ENCODE measurements at places on chromosomes 1 and 21.
A peak's percentile ranks its signal among the peaks of the same experiment; 100 is the strongest.

DNA sequence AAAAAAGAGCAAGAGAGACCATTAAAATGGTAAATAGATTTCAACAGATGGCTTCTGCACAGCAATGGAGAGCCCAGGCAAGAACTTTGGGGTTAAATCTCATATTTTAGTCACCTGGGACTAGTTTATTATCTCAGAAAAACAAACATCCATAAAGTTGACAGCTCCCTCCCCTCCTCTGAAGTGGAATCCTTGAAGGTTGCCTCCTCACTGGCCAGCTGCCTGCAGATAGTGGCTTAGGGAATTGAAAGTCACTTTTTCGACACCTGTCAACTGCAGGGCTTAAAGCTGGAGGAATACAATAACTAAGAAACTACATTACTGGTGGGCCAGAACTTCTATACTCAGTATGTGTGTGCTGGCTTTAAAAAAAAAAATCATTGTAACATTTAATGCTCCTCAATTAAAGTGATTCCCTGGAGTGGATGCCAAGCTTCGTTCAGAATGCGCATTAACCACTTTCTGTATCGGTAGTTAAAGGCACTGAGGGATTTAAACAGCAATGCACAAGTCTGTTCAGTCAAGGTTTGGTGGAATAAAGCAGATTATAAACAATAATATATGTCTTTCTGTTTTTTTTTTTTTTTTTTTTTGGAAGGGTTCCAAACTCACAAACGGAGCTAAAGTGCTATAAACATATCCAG, 52.5 kb downstream of the LHX4 start:
- no peak for DNase-seq

DNA sequence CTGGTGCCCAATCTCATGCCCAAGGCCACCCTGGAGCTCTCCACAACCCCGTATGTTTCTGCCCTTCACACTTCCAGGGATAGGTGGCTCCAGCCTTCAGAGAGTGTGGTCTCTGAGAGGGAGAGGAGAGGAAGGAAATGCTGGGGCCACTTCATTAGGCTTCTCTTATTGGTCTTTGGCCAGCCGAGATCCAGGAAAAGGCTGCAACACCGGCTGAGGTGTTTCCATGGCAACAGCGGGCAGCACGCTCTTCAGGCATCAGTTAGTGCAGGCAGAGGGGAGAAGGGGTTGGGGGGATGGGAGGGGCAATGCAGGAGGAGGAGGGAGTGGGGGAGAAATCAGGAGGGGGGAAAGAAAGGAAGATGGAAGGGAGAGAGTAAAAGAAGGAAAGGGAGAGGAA, 275.1 kb upstream of the GJB5 start:
- no peak for DNase-seq

DNA sequence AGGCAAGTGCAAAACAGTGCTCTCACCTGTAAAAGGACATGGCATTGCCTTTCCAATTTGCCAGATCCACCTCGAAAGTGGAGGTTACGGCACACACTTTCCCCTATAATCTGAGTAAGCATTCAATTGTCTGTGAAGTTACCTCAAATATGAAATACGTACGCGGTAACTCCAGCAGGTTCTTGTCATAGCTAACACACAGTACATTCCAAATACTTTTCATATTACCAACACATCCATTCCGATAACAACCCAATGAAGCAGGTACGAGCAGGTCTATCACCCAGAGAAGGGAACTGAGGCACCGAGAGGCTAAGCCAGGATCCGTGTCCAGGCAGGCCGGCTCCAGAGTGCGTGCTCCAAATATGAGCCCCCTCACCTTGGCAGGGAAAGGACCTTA, 46.8 kb upstream of the LPAR3 start:
- DNase-seq, result no peak

GRCh38 chr21:37475186-37475868, 108.8 kb downstream of the DYRK1A start:
- DNase-seq, result no peak

DNA sequence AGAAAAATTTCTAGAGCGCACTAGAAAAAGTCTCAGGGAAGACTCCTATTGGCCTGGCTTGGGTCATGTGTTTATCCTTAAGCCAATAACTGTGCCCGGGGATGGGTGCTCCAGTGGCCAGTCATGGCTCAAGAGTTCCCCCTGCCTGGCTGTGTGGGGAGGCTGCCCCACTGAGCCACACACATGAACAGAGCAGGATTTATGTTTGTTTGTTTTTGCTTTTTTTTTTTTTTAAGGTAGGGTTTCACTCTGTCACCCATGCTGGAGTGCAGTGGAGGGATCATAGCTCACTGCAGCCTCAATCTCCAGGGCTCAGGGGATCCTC, 21.8 kb downstream of the EDN2 start:
- DNase-seq, result no peak

GRCh38 chr1:48876330-48876785, 99.7 kb upstream of the BEND5 start:
- no peak for DNase-seq

GRCh38 chr1:159828176-159828575, 1.5 kb downstream of the SLAMF8 start:
- no peak for DNase-seq

DNA sequence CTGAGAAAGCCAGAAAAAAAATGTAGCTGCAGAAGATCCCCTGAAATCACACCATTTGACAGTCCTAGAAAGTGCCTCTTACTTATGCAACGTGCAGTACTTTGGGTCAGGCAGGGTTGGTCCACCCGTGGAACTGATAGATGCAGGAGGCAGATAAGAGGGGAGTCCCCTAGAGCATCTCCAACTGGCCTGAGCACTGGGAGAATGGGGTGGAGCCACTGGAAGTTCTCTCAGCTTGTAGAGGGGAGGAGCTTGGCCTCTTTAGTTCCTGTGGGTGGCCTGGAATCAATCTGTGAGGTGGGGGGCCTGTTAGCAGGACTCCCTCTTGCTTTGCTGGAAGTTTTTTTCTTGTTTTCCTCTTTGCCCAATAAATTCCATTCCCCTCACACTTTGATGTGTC, 335.7 kb upstream of the NCAM2 start:
- no peak for DNase-seq

DNA sequence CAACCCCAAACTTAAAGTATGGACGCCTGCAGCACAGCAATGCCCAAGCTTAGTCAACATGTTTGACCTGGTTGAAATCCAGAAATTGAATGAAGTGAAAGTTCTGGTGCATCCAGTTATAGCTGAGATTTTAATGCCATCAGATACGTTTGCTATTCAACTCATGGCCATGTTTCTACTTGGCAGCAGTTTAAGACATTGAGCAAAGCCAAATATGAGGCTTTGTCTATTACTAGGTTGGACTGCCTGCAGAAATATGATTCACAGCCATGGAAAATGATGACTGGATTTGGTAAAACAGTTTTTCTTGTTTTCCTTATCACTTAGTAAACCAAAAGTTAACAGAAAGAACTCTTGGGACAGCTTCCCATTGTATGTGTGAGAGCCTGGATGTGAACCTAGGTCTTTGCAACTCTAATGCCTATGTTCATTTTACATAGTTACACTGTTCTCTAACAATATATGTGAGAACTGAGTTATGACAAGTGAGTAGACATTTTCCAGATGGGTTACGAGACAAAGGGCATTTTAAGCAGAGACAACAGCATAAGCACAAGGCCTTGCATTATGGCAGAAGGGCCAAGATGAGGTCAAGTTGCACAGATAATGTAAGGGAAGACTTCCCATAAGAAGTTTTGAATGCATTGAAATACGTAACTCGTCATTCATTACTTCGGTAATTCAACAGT, 32.4 kb upstream of the MYSM1 start:
- DNase-seq, result no peak

- DNase-seq, result no peak
These were observed 85.2 kb downstream of the DENND1B start for GRCh38 chr1:197690074-197690473.

DNA sequence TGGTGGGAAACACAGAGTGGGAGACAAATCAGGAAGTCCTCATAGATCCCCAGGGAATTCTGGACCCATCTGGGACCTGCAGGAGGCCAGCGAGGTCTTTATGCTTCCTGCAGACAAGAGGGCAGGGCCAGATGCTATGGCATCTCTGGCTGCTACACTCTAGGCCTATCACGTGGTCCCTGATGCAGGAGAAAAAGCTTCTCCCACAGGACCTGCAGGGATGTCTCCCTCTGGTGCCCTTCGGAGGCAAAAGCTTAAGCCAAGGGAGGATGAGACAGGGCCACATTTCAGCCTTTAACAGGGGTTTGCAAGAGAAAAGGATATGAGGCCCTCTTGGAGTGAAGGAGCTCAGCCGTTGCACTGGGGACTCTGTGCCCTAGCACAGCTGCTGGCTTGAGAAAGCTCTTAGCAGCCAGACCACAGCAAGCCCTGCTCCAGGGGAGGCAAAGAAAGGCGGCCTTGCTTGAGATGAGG, 243.0 kb downstream of the C1orf94 start:
- no peak for DNase-seq

- no peak for DNase-seq
These were observed 81.4 kb downstream of the NENF start for GRCh38 chr1:212514056-212514614.

GRCh38 chr21:42201615-42202161, 17.3 kb upstream of the ABCG1 start:
- DNase-seq, result no peak

DNA sequence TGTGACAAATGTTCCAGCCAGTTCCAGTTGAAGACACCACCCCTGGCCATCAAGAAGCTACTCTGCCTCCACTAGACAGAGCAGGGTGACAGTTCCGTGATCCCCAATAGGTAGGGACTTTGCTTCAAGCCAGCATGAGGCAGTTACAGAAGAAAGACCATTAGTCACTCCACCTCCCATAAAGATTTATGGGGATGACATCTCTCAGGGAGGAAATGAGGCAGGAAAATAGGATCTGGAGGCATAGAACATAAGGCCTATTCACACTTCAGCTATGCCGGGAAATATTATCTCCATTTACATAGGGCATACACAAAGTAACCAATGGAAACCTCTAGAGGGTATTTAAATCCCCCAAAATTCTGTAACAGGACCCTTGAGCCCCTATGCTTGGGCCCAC, 3.5 kb upstream of the GBP7 start:
- DNase-seq, result no peak

- DNase-seq, result no peak
These were observed 237.0 kb upstream of the SGIP1 start for GRCh38 chr1:66296951-66297350.

GRCh38 chr1:5351366-5351765, 640.9 kb downstream of the NPHP4 start:
- no peak for DNase-seq

DNA sequence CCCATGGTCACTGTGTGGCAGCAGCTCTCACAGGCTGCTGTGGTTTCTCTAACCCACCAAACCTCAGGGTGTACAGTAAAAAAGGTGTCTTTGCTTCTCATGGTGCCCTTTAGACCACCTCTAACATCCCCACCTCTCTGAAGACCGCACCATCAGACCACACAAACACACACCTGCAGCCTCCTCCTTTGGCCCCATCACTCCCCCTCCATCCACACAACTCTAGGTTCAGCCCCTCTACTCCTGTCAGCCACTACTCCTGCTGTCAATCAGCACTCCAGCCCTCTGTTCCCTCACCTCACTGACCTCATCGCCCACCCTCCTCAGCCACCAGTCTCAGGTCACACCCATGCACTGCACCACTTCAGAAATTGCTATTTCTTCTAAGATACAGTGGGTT, 7.5 kb downstream of the ZNF692 start:
- DNase-seq, result no peak

GRCh38 chr1:220363196-220363837, 91.1 kb upstream of the RAB3GAP2 start:
- no peak for DNase-seq

DNA sequence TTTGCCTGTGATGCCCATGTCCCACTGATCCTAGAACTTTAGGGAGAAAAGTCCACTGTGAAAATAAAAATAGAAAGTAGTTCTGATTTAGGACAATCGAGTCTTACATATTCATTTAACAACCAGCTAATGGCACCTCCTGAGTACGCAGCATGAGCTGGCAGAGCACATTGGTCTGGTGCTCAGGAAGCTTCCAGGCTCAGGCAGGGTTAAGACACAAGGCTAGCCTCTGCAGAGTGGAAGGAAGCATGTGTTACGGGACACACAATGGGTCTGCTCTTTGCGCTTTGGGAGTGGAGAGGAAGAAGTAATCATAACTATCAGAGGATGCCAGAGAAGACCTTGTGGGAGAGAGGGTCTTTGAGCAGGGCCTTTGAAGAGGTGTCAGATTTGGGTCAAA, 4.2 kb upstream of the KLHDC8A start:
- DNase-seq, result no peak

GRCh38 chr1:214830941-214831340, 227.9 kb downstream of the CENPF start:
- no peak for DNase-seq

DNA sequence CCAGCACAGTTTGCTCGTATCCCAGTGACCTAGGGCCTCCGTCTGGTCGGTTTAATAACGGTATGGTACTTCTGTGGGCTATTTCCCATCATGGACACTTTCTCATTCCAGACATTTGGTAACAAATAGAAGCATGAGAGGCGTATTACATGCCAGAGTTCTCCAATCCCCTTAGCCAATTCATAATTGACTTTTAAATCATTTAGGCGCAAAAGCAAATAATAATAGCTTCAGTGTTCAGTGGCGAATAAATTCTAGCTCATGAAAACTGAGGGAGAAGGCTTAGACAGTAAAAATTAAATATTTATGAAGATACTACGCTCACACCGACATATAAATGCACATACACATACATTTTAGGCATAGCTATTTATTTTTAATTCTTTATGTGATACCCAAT, 50.6 kb downstream of the CD247 start:
- DNase-seq, result no peak

DNA sequence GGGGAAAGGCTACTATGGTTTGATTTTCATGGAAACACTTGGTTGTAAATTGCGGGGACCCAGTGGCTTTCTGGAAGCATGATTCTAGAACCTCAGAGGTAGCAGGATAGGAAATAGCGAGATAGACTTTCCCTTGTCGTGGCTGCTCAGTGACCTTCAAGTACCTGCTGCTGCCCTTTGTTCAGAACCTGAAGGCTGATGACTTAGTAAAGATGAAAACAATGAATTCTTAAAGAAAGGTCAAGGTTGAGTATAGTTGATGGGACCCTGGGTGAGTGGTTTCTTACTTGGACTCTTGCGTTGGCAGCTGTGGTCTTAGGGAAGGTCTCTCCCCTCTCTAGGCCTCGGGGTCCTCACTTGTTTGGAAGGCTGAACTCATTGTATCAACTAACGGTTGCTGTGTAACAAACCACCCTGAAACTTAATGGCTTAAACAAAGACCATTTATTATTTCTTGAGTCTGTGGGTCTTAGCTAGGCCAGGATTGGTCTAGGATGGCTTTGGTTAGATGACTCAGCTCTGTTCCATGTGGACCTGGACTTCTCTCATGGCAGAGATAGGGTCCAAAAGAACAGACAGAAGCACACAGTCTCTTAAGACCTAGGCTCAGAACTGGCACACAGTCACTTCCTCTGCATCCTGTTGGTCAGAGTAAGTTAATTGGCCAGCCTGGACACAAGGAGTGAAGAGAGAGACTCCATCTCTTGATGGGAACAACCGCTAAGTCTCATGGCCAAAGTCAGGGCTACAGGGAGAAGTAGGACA, 89.2 kb upstream of the SELENON start:
- DNase-seq, result peak; percentile 11

DNA sequence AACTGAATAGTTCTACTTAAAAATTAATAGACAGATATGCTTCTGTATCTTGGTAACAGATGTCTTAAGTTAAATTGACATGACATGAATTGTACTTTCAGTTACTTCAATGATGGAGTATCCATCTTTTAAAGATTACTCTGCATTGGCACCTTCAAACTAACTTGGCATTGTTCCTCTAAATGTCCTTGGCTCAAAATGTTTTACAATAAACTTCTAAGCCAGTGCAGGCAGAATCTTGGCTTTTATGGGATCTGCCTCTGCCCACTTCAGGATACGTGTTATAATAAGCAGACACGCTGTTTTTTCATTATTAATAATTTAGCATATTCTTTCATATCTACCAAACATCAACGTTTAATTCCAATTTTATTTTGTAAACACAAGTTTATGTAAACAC, 873.4 kb upstream of the ADAMTS5 start:
- no peak for DNase-seq
